ENCODE measurements at places on chromosomes 11 and 22. TPM values are rescaled to one million over a fixed set of nuclear protein-coding genes. Genes with fewer than 3 reads are reported as not detected.

The OR52H1 gene
- not detected for total RNA-seq

DNA sequence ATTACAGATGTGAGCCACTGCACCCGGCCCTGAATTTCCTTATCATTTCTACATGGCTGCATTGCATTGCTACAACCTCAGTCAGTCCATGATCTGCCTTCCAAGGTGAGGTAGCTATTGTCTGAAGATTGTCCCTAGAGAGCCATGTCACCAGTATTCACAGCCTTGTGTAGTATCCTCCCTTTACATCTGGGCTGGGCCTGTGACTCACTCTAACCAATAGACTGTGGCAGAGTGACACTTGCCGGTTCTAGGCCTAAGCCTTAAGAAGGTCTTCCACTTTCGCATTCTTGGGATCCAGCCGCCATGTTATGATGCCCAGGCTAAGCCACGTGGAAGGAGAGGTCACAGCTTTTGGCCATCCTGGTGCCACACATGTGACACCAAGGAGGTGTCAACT lies 10.1 kb upstream of the PLEKHB1 start:
- H3K27ac ChIP-seq, result no peak overlapping the region
- H3K27me3 ChIP-seq, result no peaks in the 10 kb centered on the region
- H3K36me3 ChIP-seq, result no peaks in the 10 kb centered on the region
- no peak for DNase-seq
- H3K4me1 ChIP-seq, result peaks cover 16% of the 10 kb centered on the region

GRCh38 chr11:94560834-94561233 lies 6.3 kb upstream of the PIWIL4 start:
- H3K4me1 ChIP-seq, result no peaks in the 10 kb centered on the region
- H3K27me3 ChIP-seq, result no peaks in the 10 kb centered on the region
- no peak overlapping the region for H3K27ac ChIP-seq
- DNase-seq, result no peak
- H3K36me3 ChIP-seq, result no peaks in the 10 kb centered on the region

GRCh38 chr11:27626269-27626937 lies 73.9 kb downstream of the BDNF start:
- no peak overlapping the region for H3K27ac ChIP-seq
- no peaks in the 10 kb centered on the region for H3K4me1 ChIP-seq
- H3K4me3 ChIP-seq, result no peak overlapping the region

DNA sequence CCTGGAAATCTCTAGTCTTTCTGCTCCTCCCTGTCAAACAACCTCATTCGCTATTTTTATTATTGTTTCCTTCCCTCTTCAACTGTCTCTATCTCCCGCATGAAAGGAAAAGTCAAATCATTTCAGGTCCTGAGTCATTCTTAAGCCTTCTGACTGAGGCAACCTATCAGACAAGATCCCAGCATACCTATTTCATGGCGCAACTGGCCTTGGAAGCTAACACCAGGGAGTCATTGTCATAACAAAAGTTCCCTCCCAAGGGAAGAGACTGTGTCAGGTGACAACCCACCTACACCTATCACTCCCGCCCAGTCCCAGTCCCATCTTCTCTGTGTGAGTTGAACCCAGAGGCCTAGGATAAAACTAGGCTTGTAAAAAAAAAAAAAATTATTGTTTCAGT lies 10.2 kb upstream of the ARHGAP42 start:
- no peaks in the 10 kb centered on the region for H3K27me3 ChIP-seq
- no peak overlapping the region for H3K27ac ChIP-seq
- no peak overlapping the region for H3K4me3 ChIP-seq
- H3K36me3 ChIP-seq, result no peaks in the 10 kb centered on the region
- DNase-seq, result no peak
- H3K4me1 ChIP-seq, result peaks cover 4% of the 10 kb centered on the region

DNA sequence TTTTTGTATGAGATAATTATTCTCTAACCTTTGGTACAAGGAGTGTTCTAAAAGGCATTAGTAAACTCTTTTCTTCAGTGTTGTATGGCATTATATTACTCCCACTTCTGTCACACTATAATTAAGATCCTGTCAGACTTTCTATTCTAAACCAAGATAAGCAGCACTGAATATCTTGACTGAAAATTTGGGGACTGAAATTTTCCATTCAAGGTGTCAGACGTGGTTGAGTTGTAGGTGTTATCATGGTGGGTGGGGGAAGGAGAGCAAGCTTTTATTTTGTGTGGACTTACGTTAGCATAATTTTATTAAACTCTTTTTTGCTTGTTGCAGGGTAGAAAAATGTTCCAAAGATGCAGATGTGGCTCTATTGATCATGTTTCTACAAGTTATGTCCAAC lies 22.9 kb downstream of the MUC15 start:
- no peaks in the 10 kb centered on the region for H3K4me1 ChIP-seq
- no peak overlapping the region for H3K27ac ChIP-seq
- no peaks in the 10 kb centered on the region for H3K27me3 ChIP-seq
- H3K4me3 ChIP-seq, result no peak overlapping the region

DNA sequence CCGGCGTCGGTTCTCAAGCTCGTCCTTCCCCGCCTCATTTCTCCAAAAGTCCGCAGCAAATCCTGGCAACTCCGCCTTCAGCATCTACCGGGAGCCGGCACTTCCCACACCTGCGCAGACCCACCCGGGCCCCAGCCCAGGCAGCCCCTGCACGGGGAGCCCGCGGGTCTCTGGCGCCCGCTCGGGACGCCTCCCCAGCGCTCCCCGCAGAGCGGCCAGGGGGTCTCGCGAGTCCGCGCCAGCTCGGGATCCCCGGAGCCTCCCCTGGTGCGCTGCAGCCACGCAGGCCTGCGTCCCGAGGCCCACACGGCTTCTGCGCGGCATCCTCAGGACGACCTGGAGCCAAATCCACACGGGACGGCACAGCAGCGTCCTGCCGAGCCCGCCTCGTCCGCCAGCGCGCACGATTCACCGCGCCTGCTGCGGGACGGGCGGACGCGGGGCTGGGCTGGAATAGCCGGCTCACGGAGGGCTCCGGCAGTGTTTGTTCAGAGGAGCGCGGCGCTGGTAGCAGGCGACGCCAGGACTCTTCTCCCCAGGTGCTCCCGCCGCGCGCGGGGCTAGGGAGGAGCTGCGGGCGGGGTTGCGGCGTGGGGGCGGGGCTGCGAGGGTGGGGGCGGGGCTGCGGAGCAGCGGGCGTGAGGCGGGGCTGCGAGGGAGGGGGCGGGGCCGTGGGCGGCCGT lies 816 bp upstream of the PHRF1 start:
- DNase-seq, result no peak
- peaks cover 9% of the 10 kb centered on the region for H3K36me3 ChIP-seq
- H3K27ac ChIP-seq, result peak overlapping the region; percentile 58
- peaks cover 10% of the 10 kb centered on the region for H3K27me3 ChIP-seq
- peaks cover 46% of the 10 kb centered on the region for H3K4me1 ChIP-seq

- DNase-seq, result no peak
- no peaks in the 10 kb centered on the region for H3K4me1 ChIP-seq
- no peaks in the 10 kb centered on the region for H3K36me3 ChIP-seq
- H3K27me3 ChIP-seq, result no peaks in the 10 kb centered on the region
These were observed 33.3 kb downstream of the ABTB2 start for GRCh38 chr11:34324466-34324865.

- no peaks in the 10 kb centered on the region for H3K27me3 ChIP-seq
- no peaks in the 10 kb centered on the region for H3K36me3 ChIP-seq
- H3K4me3 ChIP-seq, result no peak overlapping the region
These were observed 94.5 kb downstream of the ME3 start for GRCh38 chr11:86577644-86578636.

DNA sequence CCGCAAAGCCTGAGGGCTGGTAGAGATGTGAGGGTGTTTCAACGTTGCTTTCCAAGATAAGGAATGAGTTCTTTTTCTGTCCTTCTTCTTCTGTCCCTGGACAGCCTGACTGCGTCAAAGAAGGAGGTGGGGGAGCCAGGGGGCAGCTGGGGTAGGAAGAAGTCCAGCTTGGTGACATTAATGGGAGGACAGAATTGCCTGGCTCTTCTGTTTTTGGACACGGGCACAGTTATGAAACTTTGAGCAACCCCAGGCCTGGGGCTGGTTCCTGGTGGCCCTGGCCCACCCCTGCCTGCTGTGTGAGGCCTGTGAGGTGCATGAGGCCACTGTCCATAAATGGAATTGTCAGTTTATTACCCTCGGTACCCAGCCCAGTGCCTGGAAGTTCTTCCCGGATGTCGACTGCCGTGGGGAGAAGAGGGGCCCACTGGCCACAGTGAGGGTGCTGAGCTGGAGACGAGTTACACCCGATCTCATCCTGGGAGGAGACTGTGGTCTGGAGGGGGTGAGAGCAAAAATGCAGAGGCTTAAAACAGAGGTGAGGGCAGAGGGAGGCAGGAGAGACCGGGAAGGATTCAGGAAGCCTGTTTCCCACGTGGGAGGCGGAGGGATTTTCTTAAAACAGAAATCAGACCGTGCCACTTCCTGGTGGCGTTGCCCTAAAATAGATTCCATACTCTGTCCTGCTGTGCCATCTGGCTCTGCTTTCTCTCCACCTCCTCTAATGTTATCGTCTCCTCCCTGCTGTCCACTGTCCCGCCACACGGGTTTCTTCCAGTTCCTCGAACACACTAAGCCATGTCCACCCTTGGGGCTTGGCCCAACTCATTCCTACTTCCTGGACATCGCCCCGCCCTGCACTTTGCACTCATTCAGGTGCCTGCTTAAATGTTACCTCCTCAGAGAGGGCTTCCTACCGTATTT lies 59.7 kb upstream of the RASD2 start:
- H3K4me3 ChIP-seq, result no peak overlapping the region
- no peak overlapping the region for H3K27ac ChIP-seq

Measured in activated CD4-positive, alpha-beta T cell treated with anti-CD3 and anti-CD28 coated beads for 36 hours (primary cell).